ENCODE measurements at places on chromosomes 1 and 21.

- DNase-seq, result no peak
These were observed 40.1 kb downstream of the SYT6 start for GRCh38 chr1:114113411-114114184.

DNA sequence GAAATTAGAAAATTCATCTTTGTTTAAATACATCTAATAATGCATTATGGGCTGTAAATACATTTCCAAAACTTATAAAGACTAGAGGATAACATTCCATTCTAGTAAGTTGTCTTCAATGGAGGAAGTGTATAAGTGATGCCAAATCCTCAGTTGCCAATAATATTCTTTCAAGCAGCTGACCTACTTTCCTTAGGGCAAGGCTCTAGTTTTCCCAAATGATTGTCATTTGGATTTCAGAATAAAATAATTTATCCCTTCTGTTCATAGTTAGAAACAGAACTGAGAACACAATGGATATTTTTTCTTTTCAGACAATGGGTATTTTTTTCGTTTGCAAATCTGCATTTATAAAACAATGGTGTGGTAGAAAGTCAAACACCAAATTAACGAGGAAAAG lies 354.9 kb upstream of the ADAMTS5 start:
- DNase-seq, result no peak

DNA sequence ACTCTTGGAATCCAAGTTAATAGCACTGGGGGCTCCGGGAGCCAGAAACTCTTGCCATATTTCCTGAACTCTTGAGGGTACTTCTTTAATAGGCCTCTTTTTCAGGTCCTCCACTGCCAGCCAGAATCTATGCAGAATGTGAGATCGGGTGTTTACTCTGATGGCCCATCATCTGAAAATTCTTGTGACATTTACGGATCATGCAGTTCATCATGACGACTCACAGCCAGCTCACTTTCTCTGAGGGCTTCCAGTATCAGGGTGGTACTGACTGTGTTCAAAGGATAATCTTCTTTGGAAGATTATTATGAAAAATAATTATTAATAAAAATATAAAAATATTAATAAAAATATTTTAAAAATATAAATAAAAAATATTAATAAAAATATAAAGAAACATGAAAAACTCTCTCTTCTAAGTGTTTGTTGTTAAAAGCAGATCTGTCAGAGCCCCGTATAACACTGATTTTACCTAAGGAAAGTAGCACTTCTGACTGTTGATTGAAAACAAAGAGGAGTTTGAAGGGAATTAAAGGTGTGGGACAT lies 194.3 kb upstream of the GREM2 start:
- no peak for DNase-seq

- DNase-seq, result no peak
These were observed 22.5 kb upstream of the SRP9 start for GRCh38 chr1:225754940-225755641.

DNA sequence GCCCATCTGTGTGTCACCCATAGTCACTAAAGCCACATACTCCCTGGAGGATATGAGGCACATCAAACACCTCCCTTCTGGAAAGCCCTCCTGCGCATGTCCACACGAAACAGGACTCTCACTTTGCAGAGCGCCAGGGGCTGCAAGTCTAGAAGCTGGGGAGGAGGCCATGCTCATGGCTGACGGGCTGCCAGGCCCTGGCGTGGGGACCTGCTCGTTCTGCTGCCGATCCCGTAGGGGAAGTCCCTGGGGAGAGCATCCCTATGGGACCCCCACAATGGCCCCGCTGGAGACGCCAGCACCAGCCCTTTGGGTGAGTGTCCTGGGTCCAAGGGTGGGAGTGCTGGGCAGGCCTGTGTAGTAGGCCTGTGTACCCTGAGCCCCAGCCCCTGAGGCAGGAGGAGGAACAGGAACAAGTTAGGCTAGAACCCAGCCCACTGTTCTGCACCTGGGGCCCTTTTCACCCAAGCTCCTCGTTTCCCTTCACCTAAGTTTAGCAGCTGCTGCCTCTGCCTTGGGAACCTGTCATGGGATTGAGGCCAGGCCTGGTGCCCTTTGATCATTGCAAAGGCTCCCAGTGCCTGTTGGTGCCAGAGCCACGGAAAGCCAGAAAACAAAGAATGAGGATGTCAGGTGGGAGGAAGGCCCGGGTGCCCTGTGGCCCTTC lies 9.9 kb downstream of the FAM3B start:
- no peak for DNase-seq

DNA sequence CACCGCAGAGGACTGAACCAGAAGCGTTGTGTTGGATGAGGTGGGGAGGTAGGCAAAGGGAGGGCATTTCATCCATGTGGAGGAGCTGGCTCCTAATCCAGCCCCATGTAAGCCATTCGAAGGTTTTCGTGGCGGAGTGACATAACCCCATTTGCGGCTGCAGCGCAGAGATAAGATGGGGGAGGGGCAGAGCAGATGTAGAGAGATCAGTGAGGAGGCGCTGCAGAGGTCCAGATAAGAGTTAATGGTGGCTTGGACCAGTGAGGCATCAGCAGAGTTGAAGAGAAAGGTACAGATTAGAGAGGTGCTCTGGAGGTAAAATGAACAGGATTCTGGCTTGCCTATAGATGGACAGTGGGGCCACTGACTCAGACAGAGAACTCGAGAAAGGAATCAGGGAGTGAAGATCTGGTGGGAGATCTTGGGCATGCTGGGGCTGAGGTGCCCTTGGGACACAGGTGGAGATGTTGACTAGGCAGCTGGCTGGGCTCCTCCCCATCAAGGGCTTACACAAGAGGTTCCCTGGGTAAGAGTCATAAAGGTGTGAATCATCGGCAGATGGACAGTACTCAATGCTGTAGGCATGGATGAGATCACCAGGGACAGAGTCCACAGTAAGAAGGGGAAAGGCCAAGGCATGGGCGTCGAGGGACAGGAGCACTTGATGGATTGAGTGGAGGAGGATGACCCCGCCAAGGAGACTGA lies 7.8 kb upstream of the PTPRF start:
- DNase-seq, result no peak

DNA sequence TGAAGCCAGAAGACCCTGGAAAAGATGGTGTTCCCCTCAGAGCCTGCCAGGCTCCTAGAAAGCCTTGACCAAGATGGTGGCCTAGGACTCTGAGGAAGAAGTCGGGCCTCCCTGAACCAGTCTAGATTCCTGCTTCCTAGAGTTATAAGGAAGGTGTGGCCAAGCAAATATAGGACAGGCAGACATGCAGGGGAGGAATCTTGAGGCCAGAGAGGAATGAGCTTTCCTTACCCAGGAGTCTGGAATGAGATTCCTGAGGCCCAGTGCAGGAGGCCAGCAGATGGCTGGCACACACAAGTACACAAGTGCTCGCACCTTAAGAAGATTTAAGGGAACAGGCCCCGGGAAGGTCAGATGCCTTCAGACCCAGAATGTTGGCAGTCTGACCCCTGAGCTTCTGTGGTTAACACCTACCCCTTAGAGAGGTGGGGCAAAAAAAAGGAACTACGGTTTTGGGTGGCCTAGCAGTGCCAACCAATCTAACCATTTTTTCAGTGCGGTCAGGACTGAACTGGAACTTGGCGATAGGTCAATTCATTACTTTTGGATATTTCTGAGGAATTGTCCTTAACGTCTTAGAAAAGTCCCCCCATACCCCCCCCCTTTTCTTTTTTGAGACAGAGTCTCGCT lies 73.3 kb downstream of the MDM4 start:
- no peak for DNase-seq

GRCh38 chr1:111847466-111847865 lies 91.8 kb downstream of the DDX20 start:
- DNase-seq, result no peak

- DNase-seq, result no peak
These were observed 672 bp downstream of the BCL2L15 start for GRCh38 chr1:113886417-113887401.

GRCh38 chr1:115499253-115499652 lies 142.5 kb upstream of the VANGL1 start:
- no peak for DNase-seq

DNA sequence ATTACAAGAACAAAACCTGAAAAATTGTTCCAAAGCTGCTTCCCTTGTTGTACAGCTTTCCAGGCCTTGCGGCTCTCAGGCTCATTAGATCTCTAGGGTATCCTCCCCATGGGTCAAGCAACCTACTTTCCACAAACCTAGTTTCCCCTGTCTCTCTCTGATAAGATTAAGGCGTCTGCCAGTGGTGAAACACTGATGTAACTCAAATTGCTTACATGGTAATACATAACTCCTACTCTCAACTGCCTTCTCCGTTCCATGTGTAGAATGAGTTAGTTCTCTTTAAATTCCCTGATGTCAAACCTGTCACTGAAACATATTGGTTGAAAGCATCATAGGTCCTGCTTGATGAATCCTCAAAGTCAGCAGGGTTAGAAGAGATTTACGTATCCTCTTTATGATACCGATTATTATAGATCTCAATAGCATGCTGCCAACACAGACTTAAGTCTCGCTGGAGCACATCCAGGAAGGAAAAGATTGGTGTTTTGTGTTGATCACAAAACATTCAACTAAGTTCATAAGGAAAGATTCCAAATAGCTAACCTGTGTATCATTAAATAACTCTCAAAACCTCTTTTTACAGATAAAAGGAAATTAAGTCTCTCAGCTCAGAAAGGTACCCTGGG lies 10.6 kb downstream of the PPP1R15B start:
- DNase-seq, result no peak

DNA sequence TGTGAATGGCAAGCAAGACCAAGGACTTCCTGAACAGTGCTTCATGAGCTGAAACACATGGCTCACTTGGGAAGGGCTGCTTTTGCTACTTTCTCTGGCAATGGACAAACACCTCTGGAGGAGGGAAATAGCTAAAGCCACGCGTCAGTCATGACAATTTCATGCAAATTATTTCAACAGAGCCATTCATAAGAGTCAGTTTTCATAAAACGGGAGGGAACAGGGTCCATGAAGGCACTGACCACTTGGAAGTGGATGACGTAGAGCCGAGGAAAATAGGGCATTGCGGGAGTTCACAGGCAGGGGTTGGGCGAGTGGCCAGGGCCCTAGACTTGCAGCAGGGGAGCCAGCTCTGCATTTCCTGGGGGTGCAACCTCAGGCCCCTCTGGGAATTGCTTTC lies 43.9 kb downstream of the SDC3 start:
- DNase-seq, result no peak

- DNase-seq, result no peak
These were observed 68.3 kb upstream of the NEK7 start for GRCh38 chr1:198088360-198089071.

- no peak for DNase-seq
These were observed 71.9 kb downstream of the NAV1 start for GRCh38 chr1:201610858-201611257.

DNA sequence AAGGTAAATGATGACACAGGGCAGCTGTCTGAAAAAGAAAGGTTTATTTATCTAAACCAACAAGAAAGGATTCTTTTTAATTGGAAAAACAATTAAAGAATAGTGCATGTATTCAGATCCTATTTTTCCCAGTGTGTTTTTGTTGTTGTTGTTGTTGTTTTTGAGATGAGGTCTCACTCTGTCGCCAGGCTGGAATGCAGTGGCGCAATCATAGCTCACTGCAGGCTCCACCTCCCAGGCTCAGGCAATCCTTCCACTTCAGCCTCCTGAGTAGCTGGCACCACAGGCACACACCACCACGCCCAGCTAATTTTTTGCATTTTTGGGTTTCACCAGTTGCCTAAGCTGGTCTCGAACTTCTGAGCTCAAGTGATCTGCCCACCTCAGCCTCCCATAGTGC lies 22.1 kb downstream of the NEK2 start:
- DNase-seq, result no peak

GRCh38 chr1:156080863-156081179 lies 1.4 kb downstream of the MEX3A start:
- no peak for DNase-seq

DNA sequence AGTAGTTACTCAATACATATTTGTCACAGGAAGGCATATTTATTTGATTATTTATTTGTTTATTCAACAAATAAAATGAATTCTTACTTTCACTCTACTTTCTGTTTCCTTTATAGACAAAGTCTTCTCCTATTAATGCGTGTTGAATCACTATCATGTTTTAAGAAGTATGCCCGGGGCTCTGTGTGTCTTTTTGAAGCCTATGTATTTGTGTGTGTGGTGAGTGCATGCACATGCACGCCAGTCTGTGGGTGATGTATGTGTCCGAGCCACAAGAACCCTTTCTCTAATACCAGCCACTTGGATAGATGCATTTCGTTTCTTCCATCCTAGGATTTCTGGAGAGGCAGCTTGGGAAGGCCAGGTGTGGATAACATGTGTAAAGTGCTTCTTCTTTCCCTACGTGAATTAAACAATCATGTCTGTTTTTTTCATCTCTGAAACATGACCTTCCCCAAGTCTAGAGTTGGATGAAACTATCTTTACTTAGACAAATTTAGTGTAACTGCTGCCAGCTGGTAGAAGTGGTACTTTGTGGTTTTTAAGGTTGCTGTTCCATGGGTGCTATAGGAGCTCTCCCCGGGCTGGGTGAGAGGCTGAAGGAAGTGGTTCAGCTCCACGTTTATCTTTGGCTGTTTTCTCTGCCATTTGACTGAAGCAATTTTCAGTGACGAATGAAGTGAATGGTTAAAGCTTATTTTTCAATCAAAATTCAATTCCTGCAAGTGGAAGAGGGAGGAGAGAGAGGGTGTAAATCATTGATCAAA lies 46.8 kb upstream of the PPM1J start:
- DNase-seq, result no peak

DNA sequence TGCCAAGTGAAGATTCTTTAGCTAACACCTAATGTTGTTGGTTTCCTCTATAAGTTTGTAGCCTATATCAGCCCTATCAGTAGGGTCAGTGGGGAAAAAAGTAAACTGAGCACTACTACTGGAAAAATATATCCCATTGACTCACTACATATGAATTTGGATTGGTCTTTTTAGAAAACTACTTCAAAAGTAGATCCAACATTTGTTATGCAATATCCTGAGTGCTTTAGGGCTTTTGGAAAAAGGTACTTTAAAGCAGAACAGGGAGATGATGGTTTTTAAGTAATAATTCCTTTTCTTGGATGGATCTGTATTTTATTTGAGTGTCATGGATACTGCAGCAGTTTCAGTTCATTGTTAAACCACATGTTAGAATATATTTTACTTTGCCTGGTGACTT lies 7.1 kb downstream of the C1orf21 start:
- DNase-seq, result no peak

DNA sequence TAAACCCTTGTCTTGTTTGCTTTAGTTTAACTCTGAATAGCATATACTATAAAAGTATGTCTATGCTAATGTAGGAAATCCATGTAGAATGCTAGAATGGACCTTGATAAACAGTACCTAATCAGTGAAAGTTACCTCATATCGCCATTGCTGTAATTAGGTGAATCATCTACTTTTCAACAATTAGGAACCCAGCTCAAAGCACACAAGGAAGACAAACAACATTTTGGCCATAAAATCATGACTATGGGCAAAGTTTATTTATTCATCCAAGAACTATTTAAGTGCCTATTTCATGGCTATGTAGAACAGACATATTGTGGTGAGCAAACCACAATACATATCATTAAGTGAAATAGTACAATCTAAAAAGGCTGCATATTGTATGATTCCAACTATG lies 1043.2 kb downstream of the BRINP3 start:
- DNase-seq, result no peak

- no peak for DNase-seq
These were observed 36.7 kb upstream of the GRHL3 start for GRCh38 chr1:24282491-24282890.

GRCh38 chr1:8015036-8015808 lies 10.9 kb downstream of the ERRFI1 start:
- DNase-seq, result no peak

All from cortex of kidney (tissue), 1 donor.